ENCODE measurements at places on chromosomes 6 and 20.

GRCh38 chr6:65117817-65118409 is 589.1 kb downstream of the EYS start:
- no peak for DNase-seq

DNA sequence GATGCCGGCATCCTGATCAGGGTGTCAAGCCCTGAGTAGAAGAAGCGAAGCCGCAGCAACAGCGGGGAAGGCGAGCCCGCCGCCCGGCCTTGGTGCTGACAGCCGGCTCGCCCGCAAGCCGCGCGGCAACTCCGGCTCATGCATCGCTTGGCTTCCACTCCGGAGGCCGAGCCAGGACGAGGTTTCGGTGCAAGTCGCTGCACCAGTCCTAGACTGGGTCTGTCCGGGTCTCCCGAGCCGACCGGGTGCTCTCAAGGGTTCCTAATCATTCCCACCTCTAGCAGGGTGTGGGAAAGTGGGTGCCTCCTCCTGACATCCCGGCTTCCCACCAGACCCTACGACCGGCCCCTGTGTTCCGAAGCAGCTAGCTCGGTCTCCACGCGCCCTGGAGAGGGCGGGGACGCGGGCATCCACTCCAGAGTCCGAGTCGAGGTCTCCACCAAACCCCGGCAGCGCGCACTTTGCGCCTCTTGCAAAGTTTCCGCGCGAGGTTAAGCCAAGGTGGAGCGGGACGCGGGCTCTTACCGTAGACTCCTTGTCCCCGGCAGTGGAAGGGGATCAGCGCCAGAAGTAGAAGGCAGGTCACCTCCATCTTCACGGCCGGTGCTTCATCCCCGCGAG is 1.4 kb downstream of the MDGA1 start:
- DNase-seq = no peak

DNA sequence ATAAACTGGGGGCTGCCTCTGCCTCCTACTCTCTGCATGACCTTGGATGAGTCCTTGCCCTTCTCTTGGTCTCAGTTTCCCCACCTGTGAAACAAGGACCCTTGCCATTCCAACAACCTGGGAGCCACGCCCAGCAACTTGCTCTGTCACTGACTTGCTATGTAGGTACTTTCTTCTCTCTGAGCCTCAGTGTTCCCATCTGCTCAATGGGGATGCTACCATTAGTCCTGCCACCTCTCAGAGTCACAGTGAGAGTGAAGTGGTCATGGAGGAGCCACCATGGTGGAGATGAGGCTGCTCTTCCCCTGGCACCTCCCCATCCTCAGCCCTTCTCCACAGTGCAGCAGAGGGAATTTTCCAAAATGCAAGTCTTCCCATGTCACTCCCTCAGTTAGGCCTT is 70.6 kb downstream of the CDH22 start:
- DNase-seq = no peak

GRCh38 chr20:20002101-20002998 is 14.8 kb upstream of the NAA20 start:
- DNase-seq = no peak

DNA sequence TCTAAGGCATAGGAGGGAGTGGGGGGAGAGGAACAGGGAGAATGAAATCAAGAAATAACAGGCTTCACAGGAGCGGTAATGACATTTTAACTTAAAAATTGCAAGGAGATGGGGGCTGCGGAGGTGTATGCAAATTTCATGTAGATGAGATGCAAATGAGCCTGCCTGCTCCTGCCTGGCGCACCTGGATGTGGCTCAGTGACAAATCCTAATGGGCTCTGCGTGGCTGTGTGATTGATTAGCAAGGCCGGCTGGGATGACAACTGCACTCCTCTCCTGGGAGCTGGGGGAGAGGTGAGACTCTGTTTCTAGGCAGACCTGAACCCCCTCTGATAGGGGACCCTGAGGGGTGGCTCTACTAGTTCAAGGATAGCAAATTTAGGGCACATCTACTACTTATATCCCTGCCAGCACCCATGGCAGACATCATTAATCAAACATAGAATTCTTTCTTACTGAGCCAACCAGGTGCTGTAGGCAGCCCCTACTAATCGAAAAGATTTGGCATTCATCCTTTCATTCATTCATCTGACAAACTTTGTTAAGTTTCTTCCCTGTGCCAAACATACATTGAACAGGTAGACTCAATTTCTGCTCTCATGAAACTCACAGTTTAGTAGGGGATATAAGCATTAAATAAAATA is 38.4 kb upstream of the TGM2 start:
- DNase-seq = no peak

GRCh38 chr6:139568956-139569538 is 194.6 kb upstream of the CITED2 start:
- no peak for DNase-seq

GRCh38 chr6:24686946-24687345 is 20.1 kb downstream of the ACOT13 start:
- DNase-seq = no peak

DNA sequence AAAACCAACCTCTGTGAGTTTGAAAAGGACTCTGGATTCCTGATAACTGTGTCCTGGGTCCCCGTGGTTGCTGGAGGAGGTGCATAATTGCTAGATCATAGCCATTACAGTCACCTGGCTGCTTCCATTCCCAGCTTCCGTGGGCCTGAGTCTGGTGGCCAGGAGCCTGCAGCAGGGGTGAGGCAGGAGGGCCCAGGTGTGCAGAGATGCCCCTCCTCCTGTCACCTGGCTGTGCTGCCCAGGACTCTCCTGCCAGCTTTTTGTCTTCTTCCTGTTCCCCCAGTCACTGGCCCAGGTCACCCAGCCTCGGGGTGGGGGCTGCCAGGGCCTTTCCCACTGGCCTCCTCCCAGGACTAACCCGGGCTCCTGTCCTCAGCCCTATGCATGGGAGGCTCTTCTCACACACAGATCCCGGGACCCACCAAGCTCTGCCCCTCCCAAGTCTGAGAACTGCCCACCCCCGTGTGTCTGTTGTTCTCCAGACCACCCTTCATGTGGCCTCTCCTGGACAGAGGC is 30.0 kb downstream of the RAET1L start:
- no peak for DNase-seq

- DNase-seq = no peak
Measured at GRCh38 chr20:32567384-32568178, 17.6 kb downstream of the NOL4L start.

GRCh38 chr6:111894951-111895350 is 21.7 kb upstream of the FYN start:
- no peak for DNase-seq

GRCh38 chr20:33111306-33111705 is 31.9 kb downstream of the BPIFB4 start:
- DNase-seq = no peak

DNA sequence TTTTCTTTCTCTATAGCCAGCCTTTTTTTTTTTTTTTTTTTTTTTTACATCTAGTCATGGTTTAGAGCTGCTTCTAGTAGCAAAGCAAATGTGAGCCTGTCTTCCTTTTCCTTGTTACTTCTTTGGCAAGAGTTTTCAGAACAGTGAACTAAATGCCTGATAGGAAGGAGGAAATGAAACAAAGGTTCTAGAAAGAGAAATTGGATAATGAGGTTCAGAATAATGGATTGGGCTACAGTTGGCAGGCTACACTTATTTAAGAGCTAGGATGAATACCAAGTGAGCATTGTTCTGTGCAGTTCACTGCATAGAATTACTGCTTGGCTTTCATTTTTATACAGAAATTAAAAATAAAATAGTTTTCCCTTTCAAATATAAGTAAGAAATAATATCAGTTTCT is 78.6 kb downstream of the HIVEP1 start:
- no peak for DNase-seq

DNA sequence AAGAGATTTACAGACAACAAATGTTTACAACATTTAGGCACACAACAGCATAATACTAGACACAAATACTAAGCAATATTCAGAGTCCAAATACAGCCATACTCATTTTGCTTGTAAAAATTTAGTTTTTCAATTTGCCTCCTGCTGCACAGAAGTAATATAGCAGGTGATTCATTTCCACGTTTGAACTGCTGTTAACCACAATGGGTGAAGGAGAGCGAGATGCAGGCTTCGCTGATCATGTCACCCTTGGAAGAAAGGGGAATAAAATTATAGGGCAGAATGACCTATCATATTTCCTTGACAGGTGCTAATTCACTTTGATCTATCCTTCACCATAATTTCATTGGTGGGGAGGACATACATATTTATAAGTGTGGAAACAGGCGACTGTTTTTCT is 643.8 kb upstream of the AGPAT4 start:
- DNase-seq = no peak

- no peak for DNase-seq
Measured at GRCh38 chr6:142671791-142672190, 273.2 kb downstream of the HIVEP2 start.

GRCh38 chr6:52573295-52573694 is 3.6 kb downstream of the TRAM2 start:
- no peak for DNase-seq

DNA sequence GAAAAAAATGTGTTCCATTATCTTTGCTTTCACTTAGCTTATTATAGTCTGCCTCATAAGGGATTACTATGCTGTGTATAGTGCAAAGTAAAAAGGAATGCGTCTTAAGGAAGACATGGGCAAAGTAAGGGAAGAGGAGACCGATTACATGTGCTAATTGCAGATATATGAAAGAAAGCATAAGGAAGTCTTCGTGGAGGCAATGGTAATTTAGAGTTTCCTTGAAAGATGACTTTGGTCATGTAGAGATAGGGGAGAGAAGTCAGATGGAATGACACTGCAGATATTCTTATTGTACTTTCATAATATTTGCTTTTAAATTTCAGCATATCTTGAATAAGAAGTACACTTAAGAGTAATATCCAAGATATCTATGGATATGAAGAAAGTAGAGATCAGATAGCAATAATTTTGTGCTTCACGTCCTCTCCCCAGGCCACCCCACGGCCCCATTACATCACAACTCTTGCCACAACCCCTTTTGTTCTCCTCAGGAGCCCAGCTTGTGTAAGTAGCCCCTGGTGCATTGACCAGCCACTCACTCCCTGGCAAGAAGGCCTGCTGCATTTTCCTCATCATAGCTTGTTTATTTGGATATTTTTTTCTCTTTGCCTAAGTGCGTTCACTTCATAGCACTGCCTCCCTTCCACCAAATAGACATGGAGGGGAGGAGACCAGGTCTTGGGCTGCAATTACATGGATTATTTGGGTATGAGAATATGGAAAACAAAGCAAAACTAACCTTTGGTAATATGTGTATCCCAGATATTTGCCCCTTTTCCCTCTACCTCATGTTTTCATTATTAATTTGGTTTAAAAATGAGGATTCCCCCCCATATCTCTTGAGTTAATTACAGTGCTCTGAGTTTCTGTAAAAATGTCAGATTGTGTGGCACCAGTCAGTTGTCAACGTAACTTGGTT is 30.7 kb upstream of the COL10A1 start:
- DNase-seq = no peak
